ENCODE measurements at places on chromosomes 3 and 15. TPM values are rescaled to one million over a fixed set of nuclear protein-coding genes. Genes with fewer than 3 reads are reported as not detected.

- DNase-seq: no peak
Measured at GRCh38 chr15:93932164-93932776, 299.1 kb upstream of the MCTP2 start.

Gene APH1B
- total RNA-seq: 20.2 TPM

GRCh38 chr3:107976202-107976800 lies 114.5 kb downstream of the CD47 start:
- DNase-seq: no peak

DNA sequence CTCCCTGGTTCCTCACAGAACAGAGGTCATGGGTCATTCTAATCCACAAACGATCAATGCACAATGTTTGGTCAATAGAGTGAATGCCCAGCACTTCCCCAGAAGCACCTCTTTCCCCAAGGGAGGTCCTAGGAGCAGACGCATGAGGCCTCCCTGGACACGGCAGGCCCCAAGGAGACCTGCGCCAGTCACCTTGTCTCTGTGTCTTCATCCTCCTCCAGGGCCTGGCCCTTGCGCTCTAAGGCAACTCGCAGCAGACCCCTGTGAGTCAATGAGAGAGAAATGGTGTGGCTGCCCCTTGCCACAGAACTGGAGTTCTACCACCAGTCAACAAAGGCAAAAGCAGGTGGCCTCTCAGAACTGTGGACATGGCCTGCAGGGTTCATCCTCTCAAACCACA lies 18.1 kb downstream of the ALS2CL start:
- DNase-seq: no peak

GRCh38 chr3:113516115-113516505 lies 1.2 kb upstream of the SPICE1 start:
- DNase-seq: no peak

Gene LEKR1
- total RNA-seq: 2.7 TPM

DNA sequence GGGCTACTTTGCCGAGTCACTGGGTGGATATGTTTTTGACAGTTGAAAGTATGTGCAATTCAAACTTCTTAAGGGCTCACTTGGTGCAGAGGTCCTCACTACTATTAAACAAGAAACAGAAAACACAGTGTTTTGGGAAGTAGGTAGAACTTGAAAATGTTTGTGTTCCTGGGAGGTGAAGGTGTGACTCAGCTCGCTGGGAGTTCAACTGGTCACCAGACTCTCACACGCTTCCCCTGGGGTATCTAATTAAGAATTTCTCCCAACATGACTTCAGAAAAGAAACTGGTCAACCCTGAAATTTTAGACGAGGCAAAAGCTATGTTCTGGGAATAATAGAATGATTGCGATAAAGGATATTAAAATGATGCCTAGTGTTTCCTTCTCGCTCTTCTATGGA lies 1039.8 kb upstream of the SEMA6D start:
- DNase-seq: no peak

Gene TEX55
- total RNA-seq: not detected

Gene APOD
- 11.7 TPM for total RNA-seq

GRCh38 chr15:75114327-75114726 lies 87.4 kb upstream of the C15orf39 start:
- DNase-seq: no peak
